CD14-positive monocyte (primary cell): ENCODE measurements at places on chromosomes 12 and 14. TPM values are rescaled to one million over a fixed set of nuclear protein-coding genes. Genes with fewer than 3 reads are reported as not detected.
A peak's percentile ranks its signal among the peaks of the same experiment; 100 is the strongest.

- no peak overlapping the region for H3K27ac ChIP-seq
- no peaks in the 10 kb centered on the region for H3K36me3 ChIP-seq
- H3K4me1 ChIP-seq = peaks cover 13% of the 10 kb centered on the region
- peak; percentile 55 for DNase-seq
Measured at GRCh38 chr12:106760184-106760531, 14.3 kb upstream of the RIC8B start.

DNA sequence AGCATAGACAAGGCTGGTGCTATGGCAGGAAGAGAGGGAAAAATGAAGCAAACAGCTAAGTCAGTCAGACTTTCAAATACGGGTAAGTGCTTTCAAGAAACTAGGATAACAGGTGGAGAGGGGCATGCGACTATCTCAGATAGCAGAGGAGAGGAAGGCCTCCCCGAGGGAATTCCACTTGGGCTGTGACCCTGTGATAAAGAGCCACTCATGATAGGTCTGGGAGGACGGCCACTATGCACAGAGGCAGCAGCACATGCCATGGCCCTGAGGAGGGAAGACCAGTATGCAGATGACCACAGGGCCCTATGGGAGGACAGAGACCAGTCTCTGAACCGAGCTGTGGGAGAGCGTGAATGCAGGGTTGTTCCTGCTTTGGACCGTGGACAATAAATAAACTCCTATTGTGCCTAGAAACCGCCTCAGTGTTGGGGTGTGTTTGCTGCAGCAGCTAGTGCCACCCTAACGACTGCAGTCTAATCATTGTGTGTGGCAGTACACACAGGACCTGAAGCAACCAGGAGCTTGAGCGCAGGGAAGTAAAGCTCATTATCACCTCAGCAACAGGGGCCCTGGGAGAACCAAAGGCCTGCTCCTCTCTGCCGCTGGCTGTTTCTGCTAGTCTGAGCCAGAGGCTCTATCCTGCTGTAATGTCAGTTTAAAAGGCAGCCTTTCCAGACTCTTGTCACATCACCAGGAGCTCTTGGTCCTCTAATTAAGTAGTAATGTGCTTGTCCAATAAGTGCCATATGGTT is 119.1 kb downstream of the CACNA1C start:
- DNase-seq = no peak
- H3K4me3 ChIP-seq = no peak overlapping the region
- no peaks in the 10 kb centered on the region for H3K27me3 ChIP-seq
- no peak overlapping the region for H3K27ac ChIP-seq
- H3K36me3 ChIP-seq = no peaks in the 10 kb centered on the region

Gene ORAI1
- 54.6 TPM for polyA plus RNA-seq

- H3K36me3 ChIP-seq = no peaks in the 10 kb centered on the region
- H3K4me1 ChIP-seq = no peaks in the 10 kb centered on the region
- DNase-seq = no peak
- H3K4me3 ChIP-seq = no peak overlapping the region
Measured at GRCh38 chr12:105585107-105585506, 254.6 kb downstream of the C12orf75 start.

- H3K4me1 ChIP-seq = peaks cover 34% of the 10 kb centered on the region
- no peak for DNase-seq
- H3K36me3 ChIP-seq = no peaks in the 10 kb centered on the region
- H3K27me3 ChIP-seq = no peaks in the 10 kb centered on the region
Measured at GRCh38 chr12:82852529-82852928, 165.8 kb downstream of the TMTC2 start.

DNA sequence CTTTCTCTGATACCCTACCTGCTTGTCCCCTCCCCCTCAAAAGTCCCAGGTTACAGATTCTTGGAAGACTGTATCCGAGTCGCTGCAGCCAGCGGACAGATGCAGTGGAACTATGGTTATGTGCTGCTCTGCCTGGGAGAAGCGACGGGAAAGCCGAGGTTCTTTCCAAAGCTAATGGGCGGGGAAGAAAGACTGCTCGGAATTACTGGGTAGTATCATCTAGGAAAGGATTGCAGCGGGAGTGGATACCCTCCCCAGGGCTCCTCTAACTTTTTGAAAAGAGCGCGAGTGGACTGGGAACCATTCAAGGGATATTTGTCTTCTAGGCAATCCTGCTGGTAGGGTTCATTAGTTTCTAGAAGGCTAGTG is 1.4 kb downstream of the PTHLH start:
- H3K4me3 ChIP-seq = no peak overlapping the region
- H3K4me1 ChIP-seq = peaks cover 6% of the 10 kb centered on the region
- DNase-seq = no peak
- H3K27me3 ChIP-seq = peaks cover 96% of the 10 kb centered on the region
- H3K36me3 ChIP-seq = no peaks in the 10 kb centered on the region

DNA sequence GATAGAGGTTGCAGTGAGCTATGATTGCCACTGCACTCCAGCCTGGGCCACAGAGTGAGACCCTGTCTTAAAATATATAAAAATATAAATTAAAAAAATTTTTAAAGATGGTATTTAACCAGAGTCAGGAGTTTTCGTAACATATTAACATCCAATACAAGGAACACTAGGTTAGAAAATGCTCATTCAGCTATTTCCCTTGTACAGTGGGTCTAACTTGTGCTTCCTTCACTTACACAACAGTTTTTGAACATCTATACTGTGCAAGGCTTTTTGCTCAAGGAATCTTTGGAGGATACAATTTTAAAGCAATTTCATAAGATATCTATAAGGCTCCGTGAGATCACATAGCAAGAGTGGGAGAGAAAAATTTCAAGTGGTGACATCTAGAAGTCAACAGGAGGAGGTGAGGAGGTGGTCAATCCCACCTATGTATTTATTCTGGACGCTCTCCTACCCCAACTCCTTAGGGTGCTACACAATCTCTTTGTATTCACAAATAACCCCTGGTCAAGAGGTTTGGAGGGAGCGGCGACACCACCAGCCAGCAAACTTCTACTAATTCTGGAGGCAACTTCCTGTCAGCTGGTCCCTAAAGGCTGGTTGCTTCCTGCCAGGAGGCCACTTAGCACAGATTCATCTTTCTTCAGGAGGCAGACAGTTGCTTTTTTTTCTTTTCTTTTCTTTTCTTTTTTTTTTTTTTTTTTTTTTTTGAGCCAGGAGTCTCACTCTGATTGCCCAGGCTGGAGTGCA is 22.2 kb downstream of the DUSP16 start:
- H3K36me3 ChIP-seq = no peaks in the 10 kb centered on the region
- no peaks in the 10 kb centered on the region for H3K27me3 ChIP-seq
- peaks cover 4% of the 10 kb centered on the region for H3K4me1 ChIP-seq
- no peak overlapping the region for H3K4me3 ChIP-seq

DNA sequence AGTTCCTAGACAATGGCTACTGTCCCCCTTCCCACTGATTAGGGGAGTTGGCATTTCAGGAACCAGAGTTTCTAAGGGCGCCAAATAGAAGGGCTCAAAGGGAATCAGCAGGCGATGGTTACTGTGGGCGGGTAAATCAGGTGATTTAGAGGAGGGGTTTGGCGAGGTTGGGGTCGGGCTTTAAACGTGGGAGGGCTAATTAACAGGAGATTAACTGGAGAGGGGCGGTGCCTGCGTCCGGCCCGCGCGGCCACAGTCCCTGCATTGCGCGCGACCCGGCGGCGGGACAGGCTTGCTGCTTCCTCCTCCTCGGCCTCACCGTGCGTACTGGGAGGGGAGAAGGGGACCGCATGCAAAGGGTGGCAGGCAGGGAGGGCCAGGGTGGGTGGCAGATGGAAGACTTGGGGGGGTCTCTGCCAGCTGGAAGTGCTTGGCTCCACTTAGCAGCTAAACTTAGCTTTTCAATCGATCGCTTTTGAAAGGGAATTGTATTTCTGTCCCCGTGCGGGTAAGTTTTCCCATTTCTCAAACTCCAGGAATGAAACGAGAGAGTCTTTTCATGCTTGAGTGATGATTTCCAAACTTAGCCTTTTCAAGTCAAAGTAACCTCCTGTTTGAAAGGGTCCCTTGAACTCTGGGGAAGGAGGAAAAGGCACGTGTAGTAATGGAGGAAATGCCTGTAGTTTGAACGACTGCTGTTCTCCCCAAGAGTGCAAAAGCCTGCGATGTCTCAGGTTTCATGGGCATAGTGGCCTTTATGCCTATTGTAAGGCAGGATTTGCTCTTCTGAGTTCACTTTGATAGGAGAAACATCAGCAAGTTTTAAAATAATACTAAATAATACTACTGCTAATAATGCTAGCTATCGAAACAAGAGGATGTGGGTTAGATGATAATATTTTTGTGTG is at the start of gene MGST1:
Gene MGST1 (plus strand): TSS at position 255 of the 908 bp plus-strand sequence. CDS start 6,608 bp downstream, outside the sequence.
- H3K4me1 ChIP-seq = peaks cover 57% of the 10 kb centered on the region
- no peaks in the 10 kb centered on the region for H3K27me3 ChIP-seq
- peak; percentile 44 for DNase-seq
- no peaks in the 10 kb centered on the region for H3K36me3 ChIP-seq

Gene BICDL1
- not detected for polyA plus RNA-seq

DNA sequence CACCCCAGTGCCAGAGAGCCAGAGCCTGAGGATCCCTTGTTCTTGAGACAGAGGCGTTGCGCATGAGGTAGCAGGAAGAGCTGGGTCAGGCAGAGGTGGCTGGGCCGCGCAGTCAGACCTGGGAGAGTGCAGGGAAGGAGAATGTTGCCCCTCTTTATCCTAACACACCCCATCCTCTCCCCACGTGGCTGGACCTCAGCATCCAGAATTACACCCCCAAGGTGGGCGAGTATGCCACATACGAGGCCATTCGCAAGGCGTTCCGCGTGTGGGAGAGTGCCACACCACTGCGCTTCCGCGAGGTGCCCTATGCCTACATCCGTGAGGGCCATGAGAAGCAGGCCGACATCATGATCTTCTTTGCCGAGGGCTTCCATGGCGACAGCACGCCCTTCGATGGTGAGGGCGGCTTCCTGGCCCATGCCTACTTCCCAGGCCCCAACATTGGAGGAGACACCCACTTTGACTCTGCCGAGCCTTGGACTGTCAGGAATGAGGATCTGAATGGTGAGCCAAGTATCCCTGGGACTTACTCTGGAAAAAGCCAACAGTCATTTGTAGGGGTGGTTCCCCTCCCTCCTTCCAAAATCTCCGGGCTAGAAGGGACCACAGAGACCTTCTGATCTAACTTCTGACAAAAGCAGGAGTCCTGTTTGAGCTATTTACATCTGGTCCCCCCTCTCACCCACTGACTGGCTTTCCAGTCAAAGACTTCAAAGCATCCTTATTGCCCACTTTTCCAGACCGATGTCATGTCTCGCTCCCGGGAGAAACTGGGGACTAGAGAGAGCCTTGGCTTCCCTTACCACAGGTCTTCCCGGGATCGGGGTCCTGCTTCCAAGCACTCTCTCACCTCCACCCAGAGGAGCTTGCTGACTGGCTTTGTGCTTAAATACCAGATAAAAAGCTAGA is 6.1 kb downstream of the MMP14 start:
- no peak for DNase-seq
- H3K27me3 ChIP-seq = no peaks in the 10 kb centered on the region
- H3K27ac ChIP-seq = no peak overlapping the region
- no peak overlapping the region for H3K4me3 ChIP-seq

DNA sequence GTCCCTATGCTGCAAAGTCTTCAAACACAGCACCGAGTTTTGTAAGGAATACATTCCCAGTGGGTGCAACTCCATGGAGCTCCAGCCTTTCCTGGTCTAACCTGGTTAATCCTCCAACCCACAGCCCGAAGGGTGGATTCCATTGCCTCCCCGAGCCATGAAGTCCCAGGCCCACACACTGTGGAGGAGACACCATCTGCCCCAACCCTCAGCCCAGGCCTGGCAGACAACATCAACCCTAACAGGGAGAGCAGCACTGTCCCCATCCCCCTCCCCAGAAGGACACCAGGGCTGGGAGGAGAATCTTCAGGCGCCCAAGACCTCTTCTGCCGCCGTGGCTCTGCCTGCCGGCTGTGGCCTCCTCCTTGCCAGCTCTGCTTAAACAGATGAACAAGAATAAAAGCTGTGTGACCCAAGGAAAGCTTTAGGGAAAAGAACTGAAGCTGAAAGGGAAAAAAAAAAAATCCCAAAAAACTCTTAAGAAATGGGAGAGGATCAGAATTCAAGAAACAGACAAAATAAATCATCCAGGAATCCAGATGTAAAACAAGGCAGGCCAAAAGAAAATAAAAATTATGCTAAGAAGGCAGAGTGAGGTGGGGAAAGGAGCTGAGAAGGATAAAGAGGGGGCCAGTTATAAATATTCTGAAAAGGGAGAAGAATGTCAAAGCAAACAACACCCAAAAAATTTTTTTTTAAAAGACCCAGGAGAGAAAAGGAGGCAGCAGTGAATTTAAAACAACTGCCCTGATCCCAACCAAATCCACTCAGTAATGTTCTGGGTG is 16.0 kb upstream of the ZFP36L1 start:
- DNase-seq = no peak
- H3K4me3 ChIP-seq = no peak overlapping the region
- H3K27ac ChIP-seq = no peak overlapping the region
- H3K27me3 ChIP-seq = no peaks in the 10 kb centered on the region
- H3K36me3 ChIP-seq = no peaks in the 10 kb centered on the region
- peaks cover 22% of the 10 kb centered on the region for H3K4me1 ChIP-seq

GRCh38 chr12:121981456-121981855 is 40.2 kb upstream of the BCL7A start:
- no peaks in the 10 kb centered on the region for H3K27me3 ChIP-seq
- H3K4me3 ChIP-seq = no peak overlapping the region
- H3K4me1 ChIP-seq = peaks cover 46% of the 10 kb centered on the region
- DNase-seq = no peak
- no peak overlapping the region for H3K27ac ChIP-seq

DNA sequence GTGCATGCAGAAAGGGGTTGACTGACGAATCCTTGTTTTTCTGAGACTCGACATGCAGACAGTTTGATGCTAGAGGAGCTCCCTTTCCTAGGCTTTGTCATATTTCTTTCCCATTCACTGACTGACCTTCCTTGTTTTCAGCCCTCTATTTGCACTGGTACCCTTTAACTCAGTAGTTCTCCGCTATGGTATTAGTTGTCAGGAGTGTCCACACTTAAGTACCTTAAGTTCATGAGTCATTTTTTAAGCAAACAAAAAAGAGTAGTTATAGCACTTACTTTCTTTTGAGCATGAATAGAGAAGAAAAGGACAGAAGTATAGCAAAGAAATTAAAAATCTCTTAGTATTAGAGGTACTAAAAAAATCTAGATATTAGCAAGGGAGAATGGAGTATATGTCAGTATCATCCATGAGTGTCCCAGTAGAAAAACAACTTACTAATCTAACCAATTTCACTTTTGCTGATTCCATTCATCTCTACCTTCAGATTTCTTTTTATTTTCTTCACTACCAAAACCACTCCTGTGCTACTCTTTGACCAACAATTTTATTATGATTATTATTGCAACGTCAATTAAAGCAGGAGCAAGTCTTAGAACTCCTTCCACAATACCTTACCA is 8.3 kb downstream of the ATP2B1 start:
- H3K4me3 ChIP-seq = no peak overlapping the region
- DNase-seq = no peak
- no peaks in the 10 kb centered on the region for H3K36me3 ChIP-seq
- no peaks in the 10 kb centered on the region for H3K27me3 ChIP-seq

Gene NEUROD4
- polyA plus RNA-seq = not detected
